ELF-1 (cell line): ENCODE measurements at places on chromosomes 2 and 18.

- no peak for DNase-seq
These were observed 65.8 kb downstream of the ALPK2 start for GRCh38 chr18:58562999-58563667.

GRCh38 chr2:19769513-19769912 lies 132.3 kb downstream of the TTC32 start:
- no peak for DNase-seq

DNA sequence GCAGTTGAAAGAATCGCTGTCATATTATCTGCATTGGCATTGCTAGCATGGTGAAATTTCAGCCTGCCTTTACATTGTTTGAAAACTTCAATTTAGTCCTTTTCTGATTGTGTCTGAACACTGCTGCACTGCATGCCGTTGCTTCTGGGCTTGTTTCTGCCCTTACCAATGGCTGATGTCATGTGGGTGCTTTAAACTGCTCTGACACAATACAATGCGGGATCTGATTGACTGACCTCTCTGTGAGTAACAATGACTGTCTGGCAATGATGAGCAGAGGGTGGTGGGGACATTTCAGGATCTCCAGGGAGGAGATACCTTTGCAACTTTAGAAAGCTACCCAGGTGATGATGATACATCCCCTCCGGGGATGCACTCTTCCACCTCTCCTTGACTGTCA lies 119.5 kb upstream of the ZBTB14 start:
- no peak for DNase-seq

- peak; percentile 44 for DNase-seq
These were observed 462 bp upstream of the CIDEA start for GRCh38 chr18:12253663-12254135.

- no peak for DNase-seq
These were observed 59.4 kb downstream of the NEDD4L start for GRCh38 chr18:58103339-58103985.
